ENCODE measurements at places on chromosomes 5 and 9. TPM values are rescaled to one million over a fixed set of nuclear protein-coding genes. Genes with fewer than 3 reads are reported as not detected.

DNA sequence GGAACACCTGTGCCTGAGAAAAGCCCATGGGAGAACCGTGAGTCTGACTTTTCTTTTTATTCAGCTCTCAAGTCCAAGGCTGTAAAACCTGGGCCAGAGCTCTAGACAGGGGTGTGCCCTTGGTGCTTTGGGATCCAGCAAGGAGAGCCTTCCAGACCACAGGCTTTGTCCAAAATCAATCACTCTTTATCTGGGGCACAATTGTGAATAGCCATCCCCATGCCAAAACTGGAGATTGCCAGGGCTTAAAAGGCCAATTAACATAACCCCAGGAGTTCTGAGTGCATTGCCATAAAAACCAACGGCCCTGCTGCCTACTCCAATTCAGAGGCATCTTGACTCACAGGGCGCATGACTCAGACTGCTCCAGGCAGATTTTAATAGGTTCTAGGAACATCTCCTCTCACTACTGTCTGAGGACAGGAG lies 391.8 kb downstream of the ARHGEF28 start:
- DNase-seq: no peak

DNA sequence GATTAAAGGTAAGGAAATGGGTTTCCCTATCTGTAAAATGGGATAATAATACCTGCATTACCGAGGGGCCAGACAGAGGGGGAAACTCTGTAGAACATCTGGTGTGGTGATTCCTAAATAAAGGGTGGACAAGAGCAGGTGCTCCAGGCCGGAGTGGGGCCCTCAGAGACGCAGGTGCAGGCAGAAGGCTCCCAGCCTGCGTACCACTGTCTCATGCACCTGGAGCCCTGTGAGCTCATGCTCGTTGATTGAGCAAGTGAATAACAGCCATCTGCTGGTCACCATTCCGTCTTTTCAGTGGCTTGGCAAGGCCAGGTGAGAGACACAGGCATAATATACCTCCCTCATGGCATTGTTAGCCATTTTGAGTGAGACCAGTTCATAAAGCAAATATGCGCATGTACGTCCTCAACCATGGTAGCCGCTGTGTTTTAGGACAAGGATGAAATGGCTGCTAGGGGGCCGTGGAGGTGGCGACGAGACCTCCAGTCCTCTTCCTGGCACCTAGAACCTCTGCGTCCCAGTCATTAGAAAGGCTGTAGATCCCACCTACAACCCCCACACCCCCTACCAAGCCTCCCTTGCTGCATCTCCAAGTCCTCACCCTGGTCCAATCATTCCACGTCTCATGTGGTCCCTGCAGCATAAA lies 198.0 kb upstream of the MVB12B start:
- peak; percentile 54 for DNase-seq

DNA sequence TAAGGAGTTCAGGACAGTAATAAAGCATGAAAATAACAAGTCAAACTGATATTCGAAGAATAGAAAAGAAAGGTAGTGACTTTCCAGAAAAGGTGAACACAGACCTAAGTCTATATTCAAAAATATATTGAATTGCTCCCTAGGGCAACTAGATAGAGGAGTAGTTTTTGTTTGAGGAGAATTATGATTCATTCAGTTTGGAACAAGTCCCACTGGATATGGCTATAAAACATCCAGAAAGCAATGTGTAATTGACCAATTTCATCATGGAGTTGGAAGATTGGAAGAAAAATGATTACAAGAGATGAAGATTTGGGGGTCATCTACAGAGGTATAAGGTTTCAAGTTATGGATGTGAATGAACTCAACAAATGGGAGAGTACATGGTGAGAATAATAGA lies 117.5 kb upstream of the ZNF462 start:
- no peak for DNase-seq

DNA sequence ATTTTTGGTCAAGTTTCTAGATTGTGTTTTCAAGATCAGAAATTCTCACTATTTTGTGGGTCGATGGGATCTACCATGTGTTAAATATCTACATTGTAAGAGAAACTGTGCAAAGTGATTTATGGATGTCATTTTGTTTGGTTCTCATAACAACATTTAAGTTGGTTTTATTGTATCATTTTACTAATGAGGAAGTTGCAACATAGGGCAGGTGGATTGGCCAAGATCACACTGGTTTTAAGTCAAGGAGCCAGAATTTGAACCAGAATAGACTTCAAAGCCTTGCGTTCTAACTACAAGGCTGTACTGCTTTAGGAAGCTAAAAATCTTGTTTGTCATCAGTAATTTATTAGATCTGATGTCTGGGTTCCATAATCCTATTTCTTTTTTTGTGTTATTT lies 23.4 kb downstream of the SH3TC2 start:
- DNase-seq: no peak

DNA sequence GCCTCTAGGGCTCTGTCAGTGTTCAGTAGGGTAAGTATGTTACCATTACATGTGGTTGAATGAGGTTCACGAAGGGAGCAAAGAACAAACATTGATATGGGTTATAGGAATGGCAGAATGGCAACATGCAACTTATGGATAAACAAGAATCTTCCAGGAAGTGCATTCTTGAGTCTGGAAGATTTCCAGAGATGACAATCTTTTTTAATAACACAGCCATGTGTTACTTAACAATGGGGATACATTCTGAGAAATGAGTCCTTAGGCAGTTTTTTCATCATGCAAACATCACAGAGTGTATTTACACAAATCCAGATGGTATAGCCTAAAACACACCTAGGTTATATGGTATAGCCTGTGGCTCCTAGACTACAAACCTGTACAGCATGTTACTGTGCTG lies 9.1 kb upstream of the SLC28A3 start:
- DNase-seq: no peak

DNA sequence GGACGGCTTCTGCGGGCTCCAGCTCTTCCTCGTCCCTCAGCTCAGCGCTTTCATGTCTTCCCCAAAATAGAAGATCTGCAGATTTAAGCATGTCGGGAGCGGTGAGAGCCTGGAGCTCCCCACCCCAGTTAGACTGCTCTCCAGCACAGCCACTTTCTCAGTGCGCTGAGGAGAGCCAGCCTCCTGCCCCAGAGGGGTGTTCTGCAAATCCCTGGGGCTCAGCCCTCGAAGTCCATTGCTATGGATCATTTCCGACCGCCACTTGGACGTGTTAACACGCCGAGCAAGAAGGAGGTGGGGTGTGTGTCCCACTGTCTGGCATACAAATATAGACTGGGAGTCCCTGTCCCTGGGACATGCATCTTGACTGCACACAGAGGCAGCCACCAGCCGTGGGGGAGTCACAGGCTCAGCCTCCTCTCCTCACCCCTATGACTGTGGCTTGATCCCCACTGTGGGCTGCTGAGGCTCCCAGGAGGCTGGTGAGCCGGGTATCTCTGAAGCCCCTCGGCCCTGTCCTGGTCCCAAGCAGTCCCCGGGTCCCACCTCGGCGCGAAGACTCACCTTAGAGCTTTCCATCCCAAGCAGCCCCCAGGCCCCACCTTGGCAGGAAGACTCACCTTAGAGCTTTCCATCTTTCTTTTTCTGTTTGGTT lies 30.0 kb upstream of the RNF130 start:
- DNase-seq: peak; percentile 69

- DNase-seq: no peak
Observed at GRCh38 chr9:100100146-100100667, 1.2 kb downstream of the INVS start.

- peak; percentile 94 for DNase-seq
Observed at GRCh38 chr9:124285903-124286291, 28.1 kb downstream of the NEK6 start.

DNA sequence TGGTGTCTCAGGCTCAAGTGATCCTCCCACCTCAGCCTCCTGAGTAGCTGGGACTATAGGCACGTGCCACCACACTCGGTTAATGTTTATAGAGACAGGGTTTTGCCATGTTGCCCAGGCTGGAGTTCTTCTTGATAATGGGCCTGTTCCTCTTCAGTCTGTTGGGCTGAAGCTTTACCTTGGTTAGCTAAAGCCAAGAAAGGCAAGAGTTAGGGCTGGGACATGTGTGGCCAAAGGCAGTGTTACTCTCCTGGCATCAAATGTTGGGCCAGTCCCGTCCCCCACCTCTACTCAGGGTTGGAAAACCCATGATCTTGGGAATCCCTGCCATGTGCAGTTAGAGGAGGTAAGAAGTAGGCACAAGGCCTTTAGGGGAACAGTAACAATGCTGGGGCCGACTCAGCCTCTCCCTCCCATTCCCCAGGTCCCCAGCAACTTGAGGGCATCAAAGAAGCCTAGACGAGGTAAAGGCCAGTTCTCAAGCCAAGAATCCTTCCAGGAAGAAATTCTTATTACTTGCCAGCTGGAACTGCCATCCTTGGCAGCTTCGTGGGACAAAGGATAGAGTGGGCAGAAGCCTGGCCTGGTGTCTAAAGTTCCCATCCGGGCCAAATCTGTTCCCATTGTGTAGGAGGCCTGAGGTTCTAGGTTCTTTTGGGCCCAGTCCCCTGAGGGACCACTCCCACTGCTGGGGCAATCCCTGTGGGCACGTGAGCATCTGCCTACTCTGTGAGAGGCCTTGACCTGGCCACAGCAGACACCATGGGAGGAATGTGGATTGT lies 4.5 kb downstream of the EGR1 start:
- peak; percentile 92 for DNase-seq

DNA sequence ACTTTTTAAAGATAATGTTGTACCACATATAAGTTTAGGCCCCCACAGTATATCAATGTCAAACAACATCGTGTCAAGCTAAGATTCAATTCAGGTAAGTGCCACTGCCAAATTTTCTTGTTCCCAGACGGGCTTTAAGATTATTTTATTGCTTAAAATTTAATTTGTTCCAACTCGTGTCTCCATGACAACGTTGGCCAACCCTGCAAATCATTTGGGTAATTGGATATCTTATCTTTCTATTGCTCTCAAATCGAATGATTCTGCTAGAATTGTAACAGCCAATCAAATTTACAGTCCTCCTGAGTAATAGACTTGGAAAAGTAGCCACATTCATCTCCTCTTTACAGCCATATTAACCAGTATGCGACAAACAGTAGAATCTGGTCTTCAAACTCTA lies 19.5 kb downstream of the TLE1 start:
- DNase-seq: no peak

DNA sequence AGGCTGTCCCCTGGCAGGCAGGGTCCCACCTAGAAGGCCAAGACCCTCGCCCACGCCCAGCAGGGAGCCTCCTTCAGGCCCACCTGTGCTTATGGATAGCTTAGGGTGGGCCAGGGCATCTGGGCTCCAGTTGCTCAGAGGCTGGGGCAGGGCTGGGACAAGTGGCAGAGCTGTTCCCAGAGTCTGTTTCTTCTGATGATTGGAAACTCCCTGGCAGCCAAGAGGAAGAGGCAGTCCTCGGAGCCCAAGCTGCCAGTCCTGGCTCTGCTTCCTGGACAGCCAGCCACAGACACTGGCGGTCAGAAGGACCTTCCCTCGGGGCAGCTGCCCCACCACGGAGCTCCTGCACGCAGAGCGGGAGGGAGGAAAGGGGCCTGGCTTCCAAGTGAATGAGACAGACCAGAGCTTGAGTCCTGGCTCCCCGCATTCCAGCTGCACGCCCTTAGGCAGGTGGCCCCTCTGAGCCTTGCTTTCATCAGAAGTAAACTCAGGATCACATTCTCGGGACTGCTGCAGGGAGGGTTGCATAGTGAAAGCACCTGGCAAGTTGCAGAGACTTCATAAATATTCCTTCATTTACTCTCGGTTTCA lies 37.9 kb upstream of the GABRP start:
- no peak for DNase-seq

GRCh38 chr9:128310461-128310860 lies 11.8 kb downstream of the TRUB2 start:
- DNase-seq: no peak

- no peak for DNase-seq
Observed at GRCh38 chr5:72369301-72369700, 49.1 kb downstream of the PTCD2 start.

- DNase-seq: no peak
Observed at GRCh38 chr9:85995599-85995998, 54.7 kb downstream of the NAA35 start.

- no peak for DNase-seq
Observed at GRCh38 chr5:60521376-60522291, 178.3 kb downstream of the DEPDC1B start.

DNA sequence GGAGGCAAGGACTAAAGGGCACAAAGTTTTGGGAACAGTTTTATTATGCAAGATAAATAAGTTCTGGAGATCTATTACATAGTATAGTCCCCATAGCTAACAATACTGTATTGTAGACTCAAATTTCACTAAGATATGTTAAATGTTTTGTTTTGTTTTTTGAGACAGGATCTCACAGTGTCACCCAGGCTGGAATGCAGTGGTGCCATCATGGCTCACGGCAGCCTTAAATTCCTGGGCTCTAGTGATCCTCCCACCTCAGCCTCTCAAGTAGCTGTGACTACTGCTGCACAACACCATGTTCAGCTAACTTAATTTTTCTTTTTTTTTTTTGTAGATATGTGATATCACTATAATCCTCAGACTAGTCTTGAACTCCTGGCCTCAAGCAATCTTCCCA lies 109.6 kb downstream of the TRIM32 start:
- no peak for DNase-seq

GRCh38 chr5:94691291-94691690 lies 72.8 kb downstream of the SLF1 start:
- DNase-seq: no peak

- DNase-seq: no peak
Observed at GRCh38 chr9:19122490-19123042, 4.7 kb downstream of the PLIN2 start.

DNA sequence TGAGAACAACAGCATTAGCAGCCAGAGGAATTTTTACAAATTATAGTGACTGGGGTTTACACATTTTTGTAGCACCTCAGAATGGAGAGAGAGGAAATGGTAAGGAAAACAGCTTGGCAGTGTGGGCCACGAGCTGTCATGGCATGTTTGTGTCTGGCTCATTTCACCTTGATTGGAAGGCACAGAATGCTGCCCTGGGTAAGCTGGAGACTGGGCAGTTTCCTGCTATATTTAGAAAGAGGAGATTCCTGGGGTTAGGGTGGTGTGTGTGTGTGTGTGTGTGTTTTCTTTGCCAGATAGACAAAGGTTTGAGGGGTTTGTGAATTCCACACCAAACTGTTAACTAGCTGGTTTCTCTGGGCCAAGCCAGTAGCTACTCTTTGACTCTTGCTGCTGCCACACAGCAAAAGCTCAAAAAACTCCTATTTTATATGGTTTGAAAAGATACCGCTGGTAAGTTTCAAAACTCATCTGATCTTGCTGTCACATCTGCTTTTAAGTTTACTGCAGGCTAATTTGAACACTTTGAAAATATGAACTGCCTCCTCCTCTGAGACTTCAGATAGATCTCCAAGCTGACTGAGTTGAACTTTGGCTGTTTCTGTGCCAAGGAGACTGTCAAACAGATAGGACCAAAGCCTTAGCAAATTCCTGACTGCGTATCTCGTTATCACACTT lies 9.1 kb downstream of the ARHGAP26 start:
- no peak for DNase-seq

Gene LCN12
- total RNA-seq: 0.62 TPM

Gene TSLP
- total RNA-seq: 2.2 TPM

Gene GARIN3
- total RNA-seq: not detected

Gene ENHO
- 0.24 TPM for total RNA-seq

Gene IL33
- 83.1 TPM for total RNA-seq

Gene ADGRD2
- not detected for total RNA-seq

Gene PCDHB5
- 3.1 TPM for total RNA-seq

Gene PCDHB3
- total RNA-seq: 1.2 TPM

Gene GFI1B
- total RNA-seq: not detected

Gene EXOSC3
- 25.3 TPM for total RNA-seq

Gene NUDT12
- 10.1 TPM for total RNA-seq
